Cerebellum (tissue), 4 donors: ENCODE measurements at places on chromosomes 1 and 21. TPM values are rescaled to one million over a fixed set of nuclear protein-coding genes. Genes with fewer than 3 reads are reported as not detected.

GRCh38 chr1:61370913-61371279 is 288.5 kb downstream of the NFIA start:
- DNase-seq: no peak

CAPN9 gene
- total RNA-seq: not detected

DNA sequence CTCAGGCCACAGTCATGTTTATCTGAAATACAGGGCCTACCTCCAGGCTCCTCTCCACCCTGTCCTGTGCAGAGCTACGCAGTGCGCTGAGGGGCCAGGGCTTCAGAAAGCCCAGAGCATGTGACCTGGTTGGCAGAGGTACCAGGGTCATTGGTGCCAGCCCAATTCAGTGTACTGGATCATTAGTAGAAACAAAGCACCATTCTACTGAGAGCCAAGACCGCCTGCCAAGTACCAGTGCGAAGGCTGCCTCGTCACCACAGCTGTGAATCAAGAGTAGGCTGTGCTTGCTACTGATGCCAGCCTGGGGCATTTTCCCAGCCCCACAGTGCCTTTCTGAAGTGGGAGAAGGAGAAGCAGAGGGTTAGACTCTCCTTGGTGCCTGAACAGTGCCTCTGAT is 59.8 kb downstream of the CAPN9 start:
- peak; percentile 31 for DNase-seq

BRINP2 gene
- 12.5 TPM for total RNA-seq

- DNase-seq: no peak
These were observed 3.4 kb upstream of the RGS16 start for GRCh38 chr1:182607566-182607965.

- DNase-seq: no peak
These were observed 110.0 kb upstream of the SERBP1 start for GRCh38 chr1:67540025-67540732.

GRCh38 chr1:22190251-22190650 is 47.4 kb upstream of the WNT4 start:
- no peak for DNase-seq

DNA sequence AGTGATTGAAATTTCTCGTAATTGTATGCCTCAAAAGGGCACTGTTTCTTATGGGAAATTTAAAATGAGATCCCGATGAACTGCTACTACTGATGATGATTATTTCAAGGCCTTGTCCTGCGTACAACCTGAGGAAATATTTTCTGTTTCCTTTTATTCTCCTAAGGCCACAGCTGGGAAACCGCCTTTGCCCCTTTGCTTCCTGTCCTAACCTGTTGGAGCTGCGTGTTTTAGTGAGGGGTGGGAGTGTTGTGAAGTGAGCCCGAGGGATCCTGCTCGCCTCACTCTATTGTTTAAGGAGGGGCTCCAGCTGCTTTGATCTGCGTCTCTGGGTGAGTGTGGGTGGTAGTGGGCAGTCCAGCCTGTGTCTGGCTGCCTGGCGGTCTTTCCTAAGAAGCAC is 14.4 kb downstream of the LAMC2 start:
- DNase-seq: no peak

CYYR1 gene
- total RNA-seq: 7.0 TPM

- DNase-seq: no peak
These were observed 36.8 kb downstream of the UBE2U start for GRCh38 chr1:64240206-64240605.

S100A1 gene
- total RNA-seq: 1.5 TPM

DNA sequence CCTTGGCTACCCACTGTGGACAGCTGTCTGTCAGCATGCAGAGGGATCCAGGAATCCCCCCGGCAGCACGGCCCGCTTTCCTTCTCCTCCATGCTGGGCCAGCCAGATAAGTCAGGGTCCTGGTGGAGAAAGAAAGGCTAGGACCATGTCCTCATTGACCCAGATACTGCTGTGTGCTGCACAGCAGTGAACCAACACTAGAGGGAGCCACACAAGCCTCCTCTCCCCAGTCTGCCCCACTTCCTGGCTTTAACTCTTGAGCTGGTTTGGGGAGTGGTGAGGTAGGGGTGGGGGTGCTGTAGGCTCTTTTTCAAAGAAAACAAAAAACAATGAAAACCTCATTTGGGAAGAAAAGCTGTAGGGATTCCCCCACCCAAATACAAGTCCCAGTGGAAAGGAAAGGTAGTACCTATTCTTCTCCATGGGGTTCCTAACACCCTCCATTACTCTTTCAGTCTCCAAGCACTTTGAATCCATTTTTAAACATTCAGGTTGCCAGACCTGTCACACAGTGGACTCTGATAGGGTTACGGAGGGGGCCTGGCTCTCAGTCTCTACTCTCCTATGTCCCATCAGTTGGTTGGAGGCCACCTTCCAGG is 84.9 kb upstream of the CD1D start:
- DNase-seq: no peak
